ENCODE measurements at places on chromosomes 12 and 14.

- no peak for DNase-seq
Observed at GRCh38 chr14:24312736-24313507, 1.6 kb downstream of the LTB4R start.

DNA sequence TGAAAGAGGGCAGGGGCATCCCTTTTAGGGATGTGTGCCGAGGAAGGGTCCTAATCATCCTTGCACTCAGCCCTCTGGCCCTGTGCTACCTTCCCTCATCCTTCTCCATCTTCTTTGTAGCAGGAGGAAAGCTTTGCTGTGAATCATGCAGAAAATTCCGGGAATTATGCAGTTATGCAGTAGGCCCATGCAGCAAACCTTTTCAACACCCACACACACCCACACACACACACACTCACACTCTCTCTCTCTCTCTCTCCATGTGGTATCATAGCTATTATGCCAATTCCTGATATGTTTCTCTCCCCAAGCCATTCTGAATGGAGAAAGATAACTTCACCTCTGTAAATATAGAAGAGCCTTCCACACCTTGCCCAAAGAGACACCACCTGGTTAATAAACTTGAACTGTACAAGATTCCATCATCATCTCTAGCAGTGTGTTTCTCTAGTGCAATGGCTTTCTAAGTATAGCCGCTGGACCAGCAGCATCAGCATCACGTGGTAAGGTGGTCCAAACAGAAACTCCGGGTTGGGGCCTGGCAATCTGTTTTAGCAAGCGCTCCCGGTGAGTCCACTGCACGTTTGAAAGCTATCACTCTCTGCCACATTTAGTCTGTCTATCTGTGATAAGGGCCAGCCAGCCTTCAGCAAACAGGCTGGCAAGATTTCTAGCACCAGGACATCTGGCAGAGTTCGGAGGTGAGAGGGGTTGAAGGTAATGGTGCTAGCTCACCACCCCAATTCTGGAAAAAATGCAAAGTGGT, 57.6 kb downstream of the MDM2 start:
- DNase-seq, result no peak

DNA sequence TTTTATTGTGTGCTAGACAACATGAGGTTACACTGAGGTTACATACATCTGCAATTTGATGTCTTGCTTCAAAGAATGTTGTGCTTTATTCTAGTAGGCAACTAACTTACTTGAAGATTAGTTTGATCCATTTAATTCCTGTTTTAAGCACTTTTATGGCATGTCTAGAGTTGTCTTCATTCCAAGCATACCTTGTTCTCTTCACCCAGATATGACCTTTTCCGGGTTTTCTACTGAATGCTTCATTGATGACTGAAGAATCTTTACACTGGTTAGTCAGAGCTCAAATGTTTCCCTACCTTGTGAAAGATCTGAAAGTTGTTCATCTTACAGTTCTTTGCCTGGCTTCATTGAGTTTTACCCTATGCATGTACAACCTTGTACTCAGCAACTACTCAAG, 274.0 kb upstream of the KITLG start:
- no peak for DNase-seq

- no peak for DNase-seq
Observed at GRCh38 chr14:98931911-98932310, 340.1 kb downstream of the BCL11B start.

DNA sequence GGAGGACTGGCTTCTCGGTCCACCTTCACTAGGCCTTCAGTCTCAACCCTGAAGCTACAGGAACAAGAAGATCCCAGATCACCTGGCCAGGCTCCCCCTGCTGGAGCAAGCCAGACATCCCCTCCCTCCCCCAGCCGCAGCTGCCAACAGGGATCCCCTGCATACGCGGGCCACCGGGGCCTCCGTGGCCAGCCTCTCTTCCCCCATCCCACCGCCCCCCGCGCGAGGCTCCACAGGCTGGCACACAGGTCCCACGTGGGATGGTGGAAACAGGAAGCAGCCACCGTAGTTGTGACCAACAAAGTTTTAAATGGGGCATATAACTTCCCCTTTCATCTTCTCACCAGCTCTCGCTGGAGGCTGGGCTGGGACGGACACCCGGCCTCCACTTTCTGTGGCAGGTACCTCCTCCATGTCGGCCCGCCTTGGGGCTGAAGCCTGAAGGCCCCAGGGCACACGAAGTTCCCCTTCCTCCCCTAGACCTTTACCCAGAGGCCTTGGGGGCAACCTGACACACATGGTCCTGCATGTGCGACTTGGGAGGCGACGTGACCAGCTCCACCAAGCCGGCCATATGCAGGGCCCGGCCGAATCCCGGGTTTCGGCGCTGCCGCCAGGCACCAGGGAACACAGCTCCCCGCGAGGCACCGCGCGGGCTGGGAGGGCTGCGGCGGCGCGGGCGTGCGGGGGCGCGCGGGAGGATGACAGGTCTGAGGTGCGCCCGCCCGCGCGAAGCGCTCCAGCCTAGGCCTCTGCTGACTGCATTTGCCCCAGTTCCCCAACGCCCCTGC, 44.4 kb upstream of the PNMA1 start:
- peak; percentile 69 for DNase-seq

DNA sequence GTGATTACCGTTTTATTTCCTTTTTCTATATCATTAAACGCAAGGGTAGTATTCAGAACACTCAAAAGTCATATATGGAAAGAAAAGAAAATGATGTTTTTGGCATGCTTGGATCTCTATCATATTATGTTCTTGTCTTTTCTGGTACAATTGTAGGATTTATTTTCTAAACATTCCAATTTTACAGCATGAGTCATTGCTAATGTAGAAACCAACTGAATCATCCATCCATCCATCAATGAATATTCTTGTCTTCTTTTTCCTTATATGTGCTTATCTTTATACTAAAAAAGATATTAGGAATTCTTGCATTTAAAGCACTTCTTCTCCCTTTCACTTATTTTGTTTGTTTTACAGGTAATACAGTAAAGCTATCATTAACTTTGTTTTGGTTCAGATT, 20.4 kb upstream of the AMIGO2 start:
- DNase-seq, result no peak

DNA sequence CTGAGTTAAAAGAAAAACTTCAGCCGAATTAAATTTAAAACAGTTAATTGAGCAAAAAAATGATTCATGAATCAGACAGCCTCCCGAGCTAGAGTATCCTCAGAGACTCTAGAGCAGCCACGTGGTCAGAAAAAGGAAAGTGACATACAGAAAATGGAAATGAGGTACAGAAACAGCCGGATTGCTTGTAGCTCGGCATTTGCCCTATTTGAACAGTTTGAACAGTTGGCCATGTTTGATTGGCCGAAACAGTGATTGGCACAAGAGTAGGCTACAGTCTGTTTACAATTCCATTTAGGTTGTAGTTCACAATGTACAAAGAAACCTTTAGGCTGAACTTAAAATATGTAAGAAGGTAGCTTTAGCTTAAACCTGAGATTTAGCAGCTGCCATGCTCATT, 12.9 kb upstream of the OXA1L start:
- no peak for DNase-seq

DNA sequence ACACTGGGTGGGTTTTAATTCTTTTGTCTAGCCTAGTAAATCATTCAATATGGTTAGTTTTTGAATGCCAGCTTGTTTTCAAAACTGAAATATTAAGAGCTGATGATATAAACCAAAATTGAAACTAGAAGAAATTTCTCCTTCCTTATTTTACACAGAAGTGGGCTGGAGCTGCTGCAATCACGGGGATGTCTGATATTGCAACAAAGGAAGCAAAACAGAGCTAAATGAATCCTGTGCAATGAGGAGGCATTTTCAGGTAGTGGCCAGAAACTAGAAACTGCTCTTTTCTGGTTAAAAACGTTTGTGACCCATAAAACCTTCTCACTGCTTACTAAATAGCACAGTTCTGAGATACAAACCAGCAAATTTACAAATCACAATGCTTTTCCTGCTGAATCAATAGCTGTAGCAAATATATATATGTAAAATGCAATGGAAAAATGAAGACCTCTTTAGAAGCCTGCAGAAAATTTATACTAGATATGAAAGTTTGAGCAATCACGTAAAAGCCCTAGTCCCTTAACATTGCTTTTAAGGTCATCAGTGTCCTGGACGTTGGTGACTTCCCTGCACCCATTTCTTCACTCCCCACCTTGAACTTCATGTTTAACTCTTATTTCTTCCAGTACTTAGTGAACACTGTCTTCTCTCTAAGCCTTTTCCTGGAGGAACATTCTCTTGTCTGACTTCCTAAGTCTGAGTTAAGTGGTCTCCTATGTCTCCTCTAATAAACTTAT, 15.9 kb upstream of the LRRK2 start:
- DNase-seq, result no peak

DNA sequence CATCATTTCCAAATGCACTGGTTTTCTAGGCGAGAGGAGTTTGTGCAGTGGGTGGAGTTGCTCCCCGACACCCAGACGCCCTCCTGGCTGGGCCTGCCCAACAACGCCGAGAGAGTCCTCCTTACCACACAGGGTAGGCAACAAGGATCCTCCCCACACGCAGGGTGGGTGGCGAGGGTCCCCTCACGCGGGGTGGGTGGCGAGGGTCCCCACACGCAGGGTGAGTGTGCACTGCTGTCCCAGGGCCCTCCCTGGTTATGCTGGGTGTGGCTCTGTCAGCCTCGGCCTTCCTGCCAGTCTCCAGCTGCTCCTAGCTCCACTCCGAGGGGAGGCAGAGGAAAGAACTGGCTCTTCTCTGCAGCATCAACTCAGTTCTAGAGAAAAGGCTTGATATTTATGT, 42.3 kb downstream of the HSP90AA1 start:
- no peak for DNase-seq

GRCh38 chr12:127515941-127516340, 751.0 kb upstream of the TMEM132C start:
- DNase-seq, result no peak

GRCh38 chr14:95389471-95390011, 69.8 kb upstream of the CLMN start:
- no peak for DNase-seq

DNA sequence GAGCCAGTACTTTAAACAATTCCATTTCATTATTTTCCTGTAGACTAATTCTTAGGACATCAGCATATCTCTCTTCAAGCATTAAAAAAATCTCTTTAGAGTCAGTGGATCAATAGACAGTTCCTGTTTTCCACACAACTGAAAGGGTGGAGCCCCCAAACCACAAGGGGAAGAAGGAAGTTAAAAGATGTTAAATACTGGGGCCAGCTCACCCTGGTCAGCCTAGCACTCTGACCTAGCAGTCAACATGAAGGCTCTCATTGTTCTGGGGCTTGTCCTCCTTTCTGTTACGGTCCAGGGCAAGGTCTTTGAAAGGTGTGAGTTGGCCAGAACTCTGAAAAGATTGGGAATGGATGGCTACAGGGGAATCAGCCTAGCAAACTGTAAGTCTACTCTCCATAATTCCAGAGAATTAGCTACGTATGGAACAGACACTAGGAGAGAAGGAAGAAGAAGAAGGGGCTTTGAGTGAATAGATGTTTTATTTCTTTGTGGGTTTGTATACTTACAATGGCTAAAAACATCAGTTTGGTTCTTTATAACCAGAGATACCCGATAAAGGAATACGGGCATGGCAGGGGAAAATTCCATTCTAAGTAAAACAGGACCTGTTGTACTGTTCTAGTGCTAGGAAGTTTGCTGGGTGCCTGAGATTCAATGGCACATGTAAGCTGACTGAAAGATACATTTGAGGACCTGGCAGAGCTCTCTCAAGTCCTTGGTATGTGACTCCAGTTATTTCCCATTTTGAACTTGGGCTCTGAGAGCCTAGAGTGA, at the start of gene LYZ:
LYZ (plus strand) TSS at position 220 of the 777 bp plus-strand sequence; CDS start at position 248, 28 bp downstream.
- DNase-seq, result no peak

DNA sequence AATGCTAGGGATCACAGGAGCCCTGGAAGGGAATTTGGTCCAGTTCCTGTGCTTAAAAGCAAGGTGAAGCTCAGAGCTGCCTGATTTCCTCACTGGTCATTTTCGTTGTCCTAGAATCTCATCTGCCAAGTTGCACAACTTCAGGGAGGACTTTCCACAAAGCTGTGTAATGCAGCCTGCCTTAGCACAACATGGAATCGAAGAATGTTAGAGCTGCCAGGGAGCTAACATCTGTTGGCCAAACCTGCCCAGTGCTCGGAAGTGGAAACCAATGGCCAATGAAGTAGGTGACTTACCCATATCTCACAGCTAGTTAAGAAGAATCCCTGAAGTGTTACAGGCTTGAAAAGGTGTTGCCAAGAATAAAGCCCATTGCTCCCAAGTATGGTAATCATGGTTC, 79.9 kb upstream of the SSTR1 start:
- no peak for DNase-seq

DNA sequence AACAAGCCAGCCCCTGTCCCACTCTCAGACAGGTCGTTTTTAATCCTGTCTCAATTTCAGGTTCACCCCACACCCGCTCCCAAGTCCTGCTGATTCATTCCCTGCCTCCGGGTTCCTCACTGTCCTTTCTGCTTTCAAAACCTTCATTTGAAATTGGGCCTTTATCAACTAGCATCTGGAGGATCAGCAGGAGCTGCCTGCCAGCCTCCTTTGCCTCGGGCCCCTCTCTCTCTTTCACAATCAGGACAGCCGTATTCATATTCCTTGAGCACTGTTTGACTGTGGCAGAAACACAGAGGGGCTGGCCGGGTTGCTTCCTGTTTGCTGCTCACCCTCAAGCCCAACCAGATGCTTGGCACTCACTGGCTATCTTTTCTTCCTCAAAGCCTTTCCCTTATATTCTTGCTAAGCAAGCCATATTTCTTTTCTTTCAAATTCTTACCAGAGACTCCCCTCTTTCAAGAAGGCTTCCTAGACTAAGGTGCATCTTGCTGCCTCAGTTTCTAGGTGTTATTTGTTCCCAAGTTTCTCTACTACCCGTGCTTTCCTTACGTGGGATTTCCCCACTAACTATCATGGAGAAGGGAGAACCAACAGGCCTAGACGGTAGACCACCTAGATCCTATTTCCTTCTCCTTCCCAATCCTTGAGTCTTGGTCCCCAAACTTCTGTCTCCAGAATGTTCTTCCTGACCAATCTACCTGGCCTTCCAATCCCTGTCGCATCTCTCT, 3.0 kb downstream of the GALNT6 start:
- no peak for DNase-seq

- DNase-seq, result no peak
Observed at GRCh38 chr12:100473716-100474150, at the start of gene NR1H4. TSS of gene NR1H4 (plus strand) at chr12:100473866. CDS start at chr12:100493324, 19,458 bp downstream.

DNA sequence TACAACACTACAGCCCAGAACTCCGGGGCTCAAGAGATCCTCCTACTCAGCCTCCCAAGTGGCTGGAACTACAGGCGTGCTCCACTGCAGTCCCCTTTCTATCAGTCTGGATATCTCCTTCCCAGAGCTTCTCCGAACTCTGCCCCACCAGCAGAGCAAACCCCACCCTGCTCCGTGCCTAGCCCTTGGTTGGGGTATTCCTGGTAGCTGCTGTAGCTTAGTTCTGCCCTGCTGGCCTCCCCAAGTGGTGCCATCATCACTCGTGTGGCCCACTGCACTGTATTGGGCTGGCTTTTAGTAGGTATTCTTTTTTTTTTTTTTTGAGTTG, 9.5 kb downstream of the HSP90AA1 start:
- no peak for DNase-seq
